Fibroblast of skin of left quadriceps (primary cell): ENCODE measurements at places on chromosomes 3 and 15.

- DNase-seq: no peak
Observed at GRCh38 chr3:37301980-37302708, 127.8 kb upstream of the LRRFIP2 start.

- no peak for DNase-seq
Observed at GRCh38 chr15:71880276-71880675, 69.9 kb downstream of the NR2E3 start.

DNA sequence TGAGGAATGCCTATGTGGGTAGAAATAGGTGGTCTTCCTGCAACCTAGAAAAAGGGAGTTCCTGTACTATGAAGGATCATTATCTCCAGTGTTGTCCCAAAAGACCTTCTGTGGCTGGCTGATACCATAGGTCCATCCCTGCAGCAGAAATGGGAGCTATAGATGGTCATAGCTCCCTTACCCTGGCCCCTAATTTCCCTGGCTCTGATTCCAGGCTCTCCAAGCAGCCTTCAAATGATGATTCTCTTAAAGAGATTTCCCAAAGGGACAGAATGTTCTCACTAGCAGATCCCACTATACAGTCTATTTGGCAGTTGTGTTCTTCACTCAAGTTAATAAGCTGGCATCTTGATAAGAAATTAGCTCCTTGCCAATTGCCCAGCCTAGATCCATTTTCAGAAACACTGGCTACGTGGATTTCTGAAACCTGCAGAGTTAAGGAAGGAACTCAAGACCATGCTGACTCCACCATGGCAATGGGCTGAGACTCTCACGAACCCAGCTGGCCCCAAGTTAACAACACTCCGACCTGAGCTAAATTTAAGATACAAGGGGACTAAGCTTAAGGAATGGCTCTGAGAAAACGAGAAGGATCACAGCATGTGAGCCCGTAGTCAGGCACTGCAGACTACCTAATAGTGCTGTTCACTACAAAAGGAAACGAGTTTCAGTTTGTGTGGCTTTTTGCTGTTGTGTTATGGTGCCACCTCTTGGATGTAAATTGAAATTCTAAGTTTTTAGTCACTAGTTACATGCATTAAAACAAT, 11.4 kb downstream of the C15orf40 start:
- DNase-seq: peak; percentile 31

GRCh38 chr3:178295292-178295912, 240.8 kb upstream of the KCNMB2 start:
- peak; percentile 100 for DNase-seq

- peak; percentile 26 for DNase-seq
Observed at GRCh38 chr3:4043867-4044575, 244.8 kb downstream of the LRRN1 start.

GRCh38 chr15:85479071-85479647, 98.8 kb downstream of the AKAP13 start:
- peak; percentile 64 for DNase-seq

DNA sequence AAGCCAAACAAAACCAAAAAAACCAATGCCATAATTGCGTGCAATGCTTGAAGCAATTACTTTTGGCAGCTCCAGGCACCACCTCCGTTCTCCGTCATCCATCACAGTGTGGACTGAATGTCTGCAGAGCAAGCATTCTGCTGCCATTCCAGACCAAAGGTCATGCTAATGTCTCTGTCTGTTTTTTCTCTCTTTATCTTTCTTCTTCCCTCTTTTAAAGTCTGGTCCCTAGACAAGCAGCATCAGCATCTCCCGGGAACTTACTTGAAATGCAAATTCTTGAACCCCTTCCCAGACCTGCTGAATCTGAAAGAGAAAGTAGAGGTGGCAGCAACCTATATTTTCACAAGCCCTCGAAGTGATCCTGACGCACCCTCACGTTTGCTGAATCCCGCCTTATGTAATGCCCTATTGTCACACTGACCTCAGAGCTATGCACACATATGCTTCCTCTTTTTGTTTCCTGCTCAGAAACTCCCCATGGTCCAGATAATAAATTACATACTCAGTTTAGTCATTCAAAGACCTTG, 297.3 kb upstream of the PROK2 start:
- no peak for DNase-seq

- DNase-seq: peak; percentile 64
Observed at GRCh38 chr3:153232851-153233271, 70.8 kb downstream of the RAP2B start.

- DNase-seq: no peak
Observed at GRCh38 chr3:146692254-146692653, 87.1 kb upstream of the PLSCR5 start.
